Kidney capillary endothelial cell (primary cell): ENCODE measurements at places on chromosomes 3 and 15.
A peak's percentile ranks its signal among the peaks of the same experiment; 100 is the strongest.

GRCh38 chr3:161081633-161082032 lies 23.5 kb downstream of the B3GALNT1 start:
- no peak for DNase-seq

GRCh38 chr3:1131166-1131565 lies 38.3 kb downstream of the CNTN6 start:
- DNase-seq, result no peak

- DNase-seq, result no peak
Observed at GRCh38 chr15:57354436-57355123, 21.7 kb upstream of the CGNL1 start.

DNA sequence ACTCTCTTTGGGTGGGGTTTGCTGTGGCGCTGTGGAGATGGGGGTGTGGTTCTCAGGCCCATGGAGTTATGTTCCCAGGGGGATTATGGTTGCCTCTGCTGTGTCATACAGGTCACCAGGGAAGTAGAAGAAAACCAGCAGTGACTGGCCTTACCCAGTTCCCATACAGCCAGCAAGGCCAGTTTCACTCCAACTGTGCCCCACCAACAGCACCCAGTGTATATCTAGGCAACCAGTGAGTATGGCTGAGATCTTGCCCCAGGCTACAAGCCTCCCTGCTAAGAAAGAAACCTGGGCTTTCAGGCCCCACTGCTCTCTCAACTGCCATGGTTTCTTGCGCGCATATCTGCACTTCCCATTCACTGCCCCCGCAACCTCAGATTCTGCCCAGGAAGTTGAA lies 31.4 kb upstream of the RARB start:
- DNase-seq, result no peak

DNA sequence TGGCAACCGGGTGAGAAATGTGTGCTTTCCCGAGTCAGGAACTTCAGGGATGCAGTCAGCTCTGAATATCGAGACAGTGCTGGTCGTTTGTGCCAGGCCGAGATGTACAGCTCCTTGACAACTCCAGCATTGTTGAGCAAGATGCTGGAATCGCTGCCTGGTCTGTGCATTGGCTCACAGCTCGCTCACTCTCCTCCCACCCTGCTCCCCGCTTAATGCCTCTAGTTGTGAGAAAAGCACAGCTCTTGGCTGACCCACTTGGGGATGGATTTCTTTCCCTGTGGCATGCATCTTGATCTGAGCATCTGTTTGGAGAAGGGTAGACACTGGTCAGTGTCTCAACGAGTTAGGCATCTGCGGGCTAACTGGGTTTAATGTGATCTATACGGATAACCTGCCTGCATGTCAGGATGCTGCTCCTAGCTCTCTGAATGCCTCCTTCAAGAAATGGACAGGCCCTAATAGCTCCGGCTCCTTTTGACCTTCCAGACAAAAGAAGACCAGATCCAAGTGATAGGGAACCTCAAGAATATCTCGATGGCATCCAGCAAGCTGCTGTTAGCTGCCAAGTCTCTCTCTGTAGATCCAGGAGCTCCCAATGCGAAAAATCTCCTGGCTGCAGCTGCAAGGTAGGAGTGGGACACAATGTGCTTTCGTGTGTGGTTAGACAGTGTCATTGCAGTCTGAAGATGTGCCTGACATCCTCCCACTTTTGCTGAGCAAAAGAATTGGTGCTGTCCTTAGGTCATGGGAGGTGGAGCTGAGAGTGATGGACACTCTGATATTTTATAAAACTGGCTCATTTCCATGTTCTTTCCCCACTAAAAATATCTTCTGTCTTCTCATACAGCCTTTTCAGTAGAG lies 302.2 kb upstream of the TPM1 start:
- DNase-seq, result no peak

- no peak for DNase-seq
Observed at GRCh38 chr3:14927308-14927707, 20.1 kb upstream of the NR2C2 start.

- no peak for DNase-seq
Observed at GRCh38 chr3:61162965-61163364, 88.3 kb downstream of the FHIT start.

- DNase-seq, result no peak
Observed at GRCh38 chr3:188217011-188217463, 63.1 kb downstream of the LPP start.

DNA sequence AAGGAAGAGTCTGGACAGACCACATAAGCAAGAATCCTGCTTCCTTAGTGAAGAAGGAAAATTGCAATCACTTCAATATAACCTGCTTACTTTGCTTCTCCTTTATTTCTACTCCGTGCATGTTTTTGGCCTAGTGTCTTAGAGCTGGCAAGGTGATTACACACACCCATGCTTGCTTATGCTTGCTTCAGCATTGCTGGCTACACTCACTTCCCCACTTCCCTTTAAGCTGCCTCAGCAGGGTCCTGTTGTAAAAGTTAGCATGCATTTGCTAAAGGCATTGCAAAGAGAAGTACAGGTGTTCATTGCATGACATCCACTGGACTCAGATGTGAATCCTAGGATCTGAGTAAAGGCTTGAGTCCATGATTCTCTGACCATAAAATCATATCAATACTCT lies 47.5 kb upstream of the STT3B start:
- DNase-seq, result no peak

GRCh38 chr15:27592036-27592760 lies 506.9 kb downstream of the OCA2 start:
- DNase-seq, result no peak

DNA sequence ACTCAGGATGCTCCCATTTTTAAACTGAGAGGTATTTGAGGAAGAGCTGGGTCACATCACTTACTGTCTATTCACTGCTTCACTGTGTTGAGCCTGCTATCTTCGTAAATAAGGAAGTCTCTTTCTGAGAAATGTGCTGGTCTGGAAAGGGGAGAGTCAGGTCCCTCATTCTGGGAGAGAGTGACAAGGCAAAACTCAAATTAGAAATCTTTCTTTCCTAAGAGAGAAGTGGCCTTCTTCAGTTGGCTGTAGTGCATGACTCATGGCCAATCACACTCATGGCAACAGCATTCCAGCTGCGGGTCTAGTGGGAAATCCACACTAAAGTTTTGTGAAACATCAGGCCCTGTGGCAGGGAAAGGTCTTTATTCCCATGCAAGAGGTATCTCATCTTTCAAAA lies 11.5 kb upstream of the TIMP4 start:
- no peak for DNase-seq

- DNase-seq, result peak; percentile 34
Observed at GRCh38 chr15:55407498-55408011, 604 bp downstream of the CCPG1 start.

- no peak for DNase-seq
Observed at GRCh38 chr15:28861031-28861534, 12.6 kb upstream of the GOLGA6L7 start.

- no peak for DNase-seq
Observed at GRCh38 chr3:146195605-146196004, 34.6 kb upstream of the PLOD2 start.

- DNase-seq, result peak; percentile 80
Observed at GRCh38 chr3:52428151-52429005, 16.5 kb downstream of the SEMA3G start.

GRCh38 chr3:153439780-153440179 lies 277.8 kb downstream of the RAP2B start:
- no peak for DNase-seq

DNA sequence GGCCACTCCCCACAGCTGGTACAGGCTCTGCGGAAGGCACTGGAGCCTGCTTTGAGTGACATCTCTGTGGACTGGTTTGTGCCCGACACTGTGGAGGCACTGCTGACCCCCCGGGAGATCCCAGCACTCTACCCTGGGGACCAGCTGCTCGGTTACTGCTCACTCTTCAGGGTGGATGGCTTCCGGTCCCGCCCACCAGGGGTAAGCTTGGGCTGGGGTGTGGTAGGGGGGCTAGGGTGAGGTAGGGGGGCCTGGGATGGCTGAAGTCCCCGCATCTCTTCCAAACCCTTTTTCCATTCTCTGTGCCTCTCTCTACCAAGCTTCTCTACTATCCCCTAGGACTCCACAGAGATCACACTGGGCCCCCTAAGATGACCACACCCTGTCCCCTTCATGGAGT lies 7.8 kb downstream of the VWA5B2 start:
- no peak for DNase-seq

DNA sequence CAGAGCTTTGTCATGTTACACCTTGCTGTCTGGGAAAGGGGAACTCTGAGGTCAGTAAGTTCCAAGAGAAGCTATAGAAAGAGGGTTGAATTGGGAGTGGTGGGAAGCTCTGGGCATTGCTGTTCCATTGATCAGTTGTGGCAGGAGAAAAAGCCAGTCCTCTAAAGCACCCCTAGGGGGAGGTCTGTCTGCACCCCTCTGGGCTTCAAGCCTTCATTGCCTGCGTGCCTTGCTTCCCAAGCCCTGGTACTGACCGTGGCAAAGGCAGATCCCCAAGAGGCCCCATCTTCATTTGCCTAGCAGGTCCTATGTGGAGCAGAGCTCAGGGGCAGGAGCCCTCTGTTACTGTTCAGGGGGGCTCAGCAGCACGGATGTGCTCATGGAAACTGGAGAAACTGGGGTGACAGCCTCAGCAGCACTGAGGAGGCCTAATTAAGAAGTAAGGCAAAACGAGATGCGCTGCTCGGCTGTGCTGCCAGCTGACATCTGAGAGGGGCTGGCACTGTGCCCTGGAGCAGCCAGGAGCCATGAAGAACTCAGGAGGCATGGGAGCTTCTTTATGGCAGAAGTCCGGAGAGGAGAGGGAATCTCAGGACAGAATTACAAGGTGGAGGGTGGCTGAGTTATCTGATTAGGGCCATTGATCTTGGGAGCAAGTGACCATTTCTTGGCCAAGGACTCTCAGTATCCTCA lies 270.9 kb downstream of the RPLP1 start:
- DNase-seq, result no peak

- no peak for DNase-seq
Observed at GRCh38 chr3:42014458-42014920, 52.6 kb upstream of the ULK4 start.

DNA sequence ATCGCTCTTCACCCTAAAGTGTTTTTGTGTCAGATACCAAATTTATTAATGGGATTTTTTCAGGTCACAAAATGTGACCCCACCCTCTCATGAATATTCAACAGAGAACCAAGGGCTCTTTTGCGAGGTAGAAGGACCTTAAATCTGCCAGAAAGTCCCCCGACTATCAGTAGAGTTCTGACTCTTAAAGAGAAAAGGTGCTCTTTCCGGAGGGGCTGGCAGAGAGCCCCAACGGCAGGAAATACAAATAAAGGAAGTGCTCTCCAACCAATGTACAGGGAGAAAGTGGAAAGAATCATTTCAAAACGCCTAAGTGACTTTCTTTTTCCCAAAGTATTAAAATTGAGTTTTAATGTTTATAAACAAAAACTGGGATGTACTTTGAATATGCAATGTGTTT lies 517.2 kb downstream of the FOXP1 start:
- DNase-seq, result no peak

GRCh38 chr3:138948371-138949001 lies 1.5 kb downstream of the FOXL2NB start:
- DNase-seq, result no peak

GRCh38 chr3:133494469-133494868 lies 79.0 kb upstream of the CDV3 start:
- DNase-seq, result no peak

DNA sequence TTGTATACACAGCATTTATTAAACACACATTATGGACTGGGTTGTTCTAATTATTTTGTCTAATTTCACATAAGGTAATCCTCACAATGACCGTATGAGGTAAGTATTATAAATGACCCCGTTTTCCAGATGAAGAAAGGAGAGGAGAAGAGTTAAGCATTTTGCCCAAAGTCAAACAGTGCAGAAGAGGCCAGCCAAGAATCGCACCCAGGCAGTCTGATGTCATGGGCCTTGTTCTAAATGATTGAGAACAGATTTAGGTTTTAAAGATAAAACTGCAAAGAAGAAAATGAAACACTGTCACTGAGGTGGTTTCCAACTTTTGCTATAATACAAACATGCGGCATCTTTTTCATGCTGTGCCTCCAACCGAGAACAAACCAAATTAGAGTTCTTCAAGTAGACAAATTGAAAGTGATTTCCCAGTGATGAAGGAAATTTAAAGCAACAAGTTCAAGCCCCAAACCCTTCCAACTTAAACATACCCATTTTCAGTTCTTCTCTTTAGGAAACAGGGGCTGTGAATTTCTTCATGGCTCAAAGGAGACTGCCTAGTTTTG lies 155.3 kb downstream of the THRB start:
- no peak for DNase-seq

DNA sequence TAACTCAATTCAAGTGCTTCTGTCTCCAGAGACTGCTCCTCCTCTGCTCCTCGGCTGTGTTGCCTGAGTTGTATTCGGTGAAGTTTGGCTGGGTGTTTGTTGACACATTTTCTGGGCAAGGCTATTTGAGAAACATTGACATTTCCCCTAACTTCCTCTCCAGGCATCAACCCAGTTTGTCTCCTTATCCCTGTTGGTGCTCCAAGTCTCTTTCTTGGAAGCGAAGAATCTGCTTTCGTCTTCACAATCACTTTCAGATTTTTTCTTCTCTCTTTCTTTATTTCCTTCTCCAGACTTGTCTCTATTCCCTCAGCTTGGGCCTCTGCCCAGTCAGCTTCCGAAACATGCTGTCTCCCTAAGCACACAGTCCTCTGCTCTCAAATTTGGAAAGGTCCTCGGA lies 84.7 kb downstream of the ETV5 start:
- DNase-seq, result no peak

DNA sequence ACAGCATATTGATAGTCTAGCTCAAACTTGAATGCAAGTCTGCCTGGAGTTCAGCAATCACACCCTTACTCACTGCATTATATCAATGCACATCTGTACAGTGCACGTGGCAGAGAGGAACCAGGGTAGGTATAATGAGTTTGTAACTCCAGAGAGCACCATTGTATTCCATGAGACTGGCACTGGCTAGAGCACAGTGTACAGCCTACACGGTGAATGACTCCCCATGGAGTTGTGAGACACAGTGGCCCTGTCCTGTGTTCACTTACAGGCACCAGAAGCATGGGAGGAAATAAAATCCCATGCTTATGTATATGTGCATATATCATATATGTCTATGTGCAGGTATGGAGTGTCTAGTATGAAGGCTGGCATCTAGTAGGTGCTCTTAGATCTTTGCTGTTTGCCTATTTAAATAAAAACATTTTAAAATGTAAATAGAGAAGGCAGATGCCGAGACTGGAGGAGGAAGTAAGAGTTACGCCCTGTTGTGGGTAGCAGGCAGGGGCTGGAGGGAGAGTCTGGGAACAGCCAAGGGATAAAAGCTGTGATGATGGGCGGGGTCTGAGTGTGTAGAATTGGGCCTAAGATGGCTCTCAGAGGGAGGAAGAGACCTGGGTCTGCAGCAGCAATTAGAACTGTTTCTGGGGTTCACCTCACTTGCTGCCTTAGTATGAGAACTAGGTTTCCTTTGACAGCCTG lies 360.7 kb upstream of the ICE2 start:
- DNase-seq, result no peak

GRCh38 chr3:133377396-133377795 lies 22.5 kb upstream of the BFSP2 start:
- peak; percentile 25 for DNase-seq
